ENCODE measurements at places on chromosomes 7 and 10. TPM values are rescaled to one million over a fixed set of nuclear protein-coding genes. Genes with fewer than 3 reads are reported as not detected.

- no peaks in the 10 kb centered on the region for H3K4me1 ChIP-seq
- no peak overlapping the region for H3K4me3 ChIP-seq
- no peak overlapping the region for H3K27ac ChIP-seq
- H3K27me3 ChIP-seq = no peaks in the 10 kb centered on the region
- no peaks in the 10 kb centered on the region for H3K36me3 ChIP-seq
These were observed 16.5 kb downstream of the DOCK4 start for GRCh38 chr7:112189691-112190090.

DNA sequence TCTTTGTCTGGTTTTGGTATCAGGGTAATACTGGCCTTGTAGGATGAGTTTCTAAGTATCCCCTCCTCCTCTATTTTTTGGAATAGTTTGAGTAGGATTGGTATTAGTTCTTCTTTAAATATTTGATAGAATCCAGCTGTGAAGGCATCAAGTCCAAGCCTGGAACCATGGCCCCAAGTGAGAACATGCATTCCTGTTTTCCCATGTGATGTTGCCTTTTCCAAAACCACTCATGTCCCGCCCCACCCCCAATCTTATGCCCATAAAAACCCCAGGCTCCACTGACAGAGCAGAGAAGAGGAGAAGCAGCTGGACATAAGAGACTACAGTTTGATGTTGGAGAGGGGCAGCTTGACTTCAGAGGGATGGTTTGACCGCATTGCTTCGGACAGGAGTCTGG lies 71.2 kb downstream of the MINPP1 start:
- H3K4me3 ChIP-seq = no peak overlapping the region
- no peaks in the 10 kb centered on the region for H3K4me1 ChIP-seq
- DNase-seq = no peak
- H3K27ac ChIP-seq = no peak overlapping the region

GRCh38 chr10:122225330-122225729 lies 45.8 kb upstream of the BTBD16 start:
- no peak overlapping the region for H3K4me3 ChIP-seq
- no peaks in the 10 kb centered on the region for H3K27me3 ChIP-seq
- H3K4me1 ChIP-seq = no peaks in the 10 kb centered on the region
- no peak overlapping the region for H3K27ac ChIP-seq

GRCh38 chr7:51352174-51353100 lies 35.8 kb upstream of the COBL start:
- H3K27me3 ChIP-seq = no peaks in the 10 kb centered on the region
- no peak overlapping the region for H3K27ac ChIP-seq
- no peaks in the 10 kb centered on the region for H3K36me3 ChIP-seq
- no peak overlapping the region for H3K4me3 ChIP-seq
- DNase-seq = no peak

MYO1G gene
- total RNA-seq = 0.11 TPM

GRCh38 chr10:131126321-131127137 lies 185.0 kb downstream of the TCERG1L start:
- no peak overlapping the region for H3K27ac ChIP-seq
- no peaks in the 10 kb centered on the region for H3K36me3 ChIP-seq
- DNase-seq = no peak
- no peaks in the 10 kb centered on the region for H3K27me3 ChIP-seq
- H3K4me1 ChIP-seq = no peaks in the 10 kb centered on the region

- no peaks in the 10 kb centered on the region for H3K27me3 ChIP-seq
- peaks cover 6% of the 10 kb centered on the region for H3K4me1 ChIP-seq
- H3K4me3 ChIP-seq = no peak overlapping the region
- no peaks in the 10 kb centered on the region for H3K36me3 ChIP-seq
- no peak for DNase-seq
These were observed 19.3 kb downstream of the MYO1G start for GRCh38 chr7:44959433-44959951.

GRCh38 chr10:112290054-112290373 lies 6.8 kb downstream of the TECTB start:
- H3K27ac ChIP-seq = no peak overlapping the region
- H3K36me3 ChIP-seq = no peaks in the 10 kb centered on the region
- H3K4me1 ChIP-seq = no peaks in the 10 kb centered on the region
- no peak for DNase-seq

GRCh38 chr10:6537770-6538169 lies 42.3 kb downstream of the PRKCQ start:
- no peaks in the 10 kb centered on the region for H3K4me1 ChIP-seq

PLA2G12B gene
- total RNA-seq = not detected

TMEM184A gene
- 1.8 TPM for total RNA-seq

SVIL gene
- 73.3 TPM for total RNA-seq

DNA sequence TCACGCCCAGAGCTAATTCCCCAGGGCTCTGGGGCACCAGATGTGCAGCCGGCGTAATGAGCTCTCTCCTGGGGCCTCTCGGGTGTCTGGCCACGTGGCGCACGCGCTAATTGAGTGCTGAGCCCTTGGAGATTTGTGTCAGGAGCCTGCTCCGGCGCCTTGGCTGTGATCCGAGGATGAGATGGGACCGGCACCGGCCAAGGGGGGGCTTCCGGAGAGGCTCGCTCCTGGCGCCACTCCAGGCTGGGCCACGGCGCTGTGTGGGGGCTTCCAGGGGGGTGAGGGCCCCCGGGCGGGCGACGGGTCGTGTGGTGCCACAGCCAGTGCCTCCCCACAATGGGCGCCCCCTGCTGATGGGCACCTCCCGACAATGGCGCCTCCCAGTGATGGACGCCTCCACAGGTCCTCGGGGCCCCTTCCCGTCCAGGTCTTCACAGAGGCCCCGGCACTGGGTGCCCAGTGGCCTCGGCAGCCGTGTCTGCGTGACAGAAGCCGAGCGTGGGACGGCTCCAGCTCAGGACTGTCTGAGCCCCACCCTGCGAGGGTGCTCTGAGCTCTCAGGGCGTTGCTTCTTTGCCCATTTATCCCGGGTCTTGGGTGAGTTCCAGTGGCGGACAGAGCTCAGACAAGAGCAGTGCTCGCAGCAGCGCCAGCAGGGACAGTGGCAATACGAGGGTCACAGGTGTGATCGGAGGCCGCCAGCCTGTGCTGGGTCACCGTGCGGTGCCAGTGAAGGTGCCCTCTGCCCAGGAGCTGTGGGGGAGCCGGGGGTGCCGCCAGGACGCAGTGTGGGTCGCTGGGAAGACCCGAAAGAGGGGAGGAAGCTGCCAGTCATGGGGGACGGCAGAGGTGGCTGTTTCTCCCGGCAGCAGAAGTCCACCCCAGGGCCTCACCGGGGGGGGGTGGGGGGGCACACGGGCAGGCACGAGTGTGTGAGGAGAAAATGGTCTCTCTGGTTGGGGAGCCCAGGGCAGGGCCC lies 8.2 kb upstream of the NKX6-2 start:
- H3K36me3 ChIP-seq = no peaks in the 10 kb centered on the region
- H3K27me3 ChIP-seq = peaks cover 13% of the 10 kb centered on the region
- no peaks in the 10 kb centered on the region for H3K4me1 ChIP-seq
- no peak overlapping the region for H3K27ac ChIP-seq
- H3K4me3 ChIP-seq = no peak overlapping the region

DNA sequence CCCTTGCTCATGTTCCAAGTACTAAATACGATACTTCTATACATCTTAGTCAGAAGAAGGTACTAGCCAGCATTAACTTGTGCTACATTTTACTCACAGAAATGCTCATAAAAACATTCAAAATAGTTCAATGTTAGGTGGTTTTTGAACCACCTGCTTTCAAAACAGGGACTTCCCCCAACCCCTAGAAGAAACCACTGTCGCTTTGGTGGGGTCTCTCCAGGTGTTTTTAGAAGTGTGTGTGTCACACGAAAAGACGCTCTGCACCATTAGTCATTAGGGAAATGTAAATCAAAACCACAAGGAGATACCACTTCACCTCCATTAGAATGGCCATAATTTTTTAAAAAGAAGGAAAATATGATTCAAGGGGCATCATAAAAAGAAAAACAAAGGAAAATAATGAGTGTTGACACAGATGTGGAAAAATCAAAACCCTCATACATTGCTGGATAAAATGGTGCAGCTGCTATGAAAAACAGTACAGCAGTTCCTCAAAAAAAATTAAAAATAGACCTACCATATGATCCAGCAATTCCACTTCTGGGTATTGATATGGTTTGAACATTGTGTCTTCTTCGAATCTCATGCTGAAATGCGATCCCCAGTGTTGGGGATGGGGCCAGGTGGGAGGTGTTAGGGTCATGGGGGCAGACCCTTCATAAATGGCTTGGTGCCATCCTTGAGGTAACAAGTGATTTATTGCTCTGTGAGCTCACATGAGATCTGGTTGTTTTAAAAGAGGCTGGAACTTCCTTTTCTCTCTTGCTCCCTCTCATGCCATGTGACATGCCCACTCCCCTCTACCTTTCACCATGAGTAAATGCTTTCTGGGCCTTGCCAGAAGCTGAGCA lies 74.2 kb downstream of the MALSU1 start:
- H3K27me3 ChIP-seq = no peaks in the 10 kb centered on the region
- H3K4me1 ChIP-seq = peaks cover 26% of the 10 kb centered on the region
- H3K27ac ChIP-seq = peak overlapping the region; percentile 64
- DNase-seq = peak; percentile 69
- no peak overlapping the region for H3K4me3 ChIP-seq

BET1 gene
- total RNA-seq = 38.0 TPM

- no peak overlapping the region for H3K4me3 ChIP-seq
- no peak overlapping the region for H3K27ac ChIP-seq
- H3K27me3 ChIP-seq = no peaks in the 10 kb centered on the region
- no peaks in the 10 kb centered on the region for H3K4me1 ChIP-seq
These were observed 183.7 kb upstream of the CDK1 start for GRCh38 chr10:60594476-60595051.

- H3K36me3 ChIP-seq = no peaks in the 10 kb centered on the region
- no peak overlapping the region for H3K27ac ChIP-seq
- H3K27me3 ChIP-seq = peaks cover 23% of the 10 kb centered on the region
- H3K4me1 ChIP-seq = no peaks in the 10 kb centered on the region
These were observed 38.2 kb upstream of the CUX1 start for GRCh38 chr7:101779267-101779666.

DNA sequence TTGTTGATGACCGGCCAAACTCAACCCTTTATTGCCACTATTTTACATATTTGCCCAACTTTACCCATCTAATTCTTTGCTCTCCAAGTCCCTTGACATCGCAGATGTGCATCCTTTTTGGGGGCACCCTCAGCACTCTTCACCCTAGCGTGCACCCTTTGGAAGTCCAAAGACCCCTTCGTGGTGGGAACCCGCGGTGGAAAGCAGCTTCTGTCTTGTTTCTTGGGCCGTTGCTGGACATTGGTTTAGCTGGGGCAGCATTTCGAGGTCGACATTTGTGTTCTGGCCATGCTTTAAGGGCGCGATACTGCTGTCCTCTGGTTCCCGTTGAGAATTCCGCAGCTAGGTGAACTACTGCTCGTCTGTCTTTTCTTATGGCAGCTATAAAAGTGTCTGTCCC lies 326 bp upstream of the PAPOLB start:
- H3K4me3 ChIP-seq = no peak overlapping the region
- no peaks in the 10 kb centered on the region for H3K36me3 ChIP-seq
- H3K27me3 ChIP-seq = peaks cover 18% of the 10 kb centered on the region
- H3K27ac ChIP-seq = no peak overlapping the region
- DNase-seq = no peak

DNA sequence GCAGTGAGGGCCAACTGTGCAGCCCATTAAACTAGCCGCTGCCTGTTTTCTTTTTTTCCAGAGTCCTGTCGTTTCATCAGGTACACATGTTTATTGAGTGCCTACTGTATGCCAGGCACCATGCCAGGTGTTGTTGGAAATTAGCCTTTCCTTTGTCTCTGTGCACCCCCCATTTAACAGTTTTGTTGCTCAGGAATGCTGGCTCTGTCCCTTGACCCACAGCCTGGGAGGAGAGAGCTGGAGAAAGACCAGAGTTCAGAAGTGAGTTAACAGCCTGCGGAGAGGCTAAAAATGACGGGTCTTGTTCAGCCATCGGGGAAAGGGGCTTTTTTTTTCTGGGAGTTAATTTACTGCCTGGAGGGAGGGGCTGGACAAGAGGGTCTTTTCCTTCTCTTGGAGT lies 1.3 kb downstream of the LRMDA start:
- no peak overlapping the region for H3K27ac ChIP-seq
- no peak overlapping the region for H3K4me3 ChIP-seq
- H3K27me3 ChIP-seq = peaks cover 34% of the 10 kb centered on the region
- H3K36me3 ChIP-seq = no peaks in the 10 kb centered on the region
- peaks cover 10% of the 10 kb centered on the region for H3K4me1 ChIP-seq

DNA sequence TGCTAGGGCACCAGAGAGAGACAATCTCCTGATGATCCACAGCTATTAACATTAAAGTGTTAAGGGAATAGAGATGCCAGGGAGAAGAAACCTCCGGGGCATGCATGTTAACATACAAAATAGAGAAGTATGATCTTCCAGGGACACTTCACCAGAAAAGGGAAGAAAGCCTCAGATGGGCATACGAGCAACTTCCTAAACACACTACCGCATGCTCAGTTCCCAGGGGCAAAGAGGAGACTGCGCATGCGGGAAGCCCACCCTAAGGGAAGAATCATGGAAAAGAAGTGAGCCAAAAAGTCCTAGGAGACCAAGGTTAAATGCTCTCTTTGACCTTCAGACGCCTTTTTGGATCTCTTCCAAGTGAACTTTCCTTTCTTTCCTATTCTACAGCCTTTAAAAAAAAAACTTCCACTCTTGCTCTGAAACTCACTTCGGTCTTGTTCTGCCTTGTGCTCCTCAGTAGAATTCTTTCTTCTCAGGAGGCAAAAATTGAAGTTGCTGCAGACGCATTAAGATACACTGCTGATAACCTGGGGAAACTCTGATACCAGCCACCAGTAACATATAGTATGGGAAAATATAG lies 1211.3 kb downstream of the REEP3 start:
- H3K27me3 ChIP-seq = no peaks in the 10 kb centered on the region
- H3K27ac ChIP-seq = no peak overlapping the region
- H3K4me1 ChIP-seq = no peaks in the 10 kb centered on the region
- no peak for DNase-seq
- no peaks in the 10 kb centered on the region for H3K36me3 ChIP-seq

- no peak overlapping the region for H3K4me3 ChIP-seq
- H3K27me3 ChIP-seq = no peaks in the 10 kb centered on the region
- H3K27ac ChIP-seq = no peak overlapping the region
- DNase-seq = no peak
These were observed 54.0 kb downstream of the ASNS start for GRCh38 chr7:97818066-97818663.

- H3K4me1 ChIP-seq = peaks cover 6% of the 10 kb centered on the region
- no peak overlapping the region for H3K27ac ChIP-seq
- no peak for DNase-seq
- H3K27me3 ChIP-seq = no peaks in the 10 kb centered on the region
- H3K36me3 ChIP-seq = no peaks in the 10 kb centered on the region
- H3K4me3 ChIP-seq = no peak overlapping the region
These were observed 9.5 kb downstream of the CPED1 start for GRCh38 chr7:120997882-120998474.

- no peak for DNase-seq
- no peaks in the 10 kb centered on the region for H3K36me3 ChIP-seq
- H3K27me3 ChIP-seq = peaks cover 12% of the 10 kb centered on the region
- H3K4me3 ChIP-seq = no peak overlapping the region
These were observed 80.0 kb upstream of the CHST15 start for GRCh38 chr10:124173298-124173900.

DNA sequence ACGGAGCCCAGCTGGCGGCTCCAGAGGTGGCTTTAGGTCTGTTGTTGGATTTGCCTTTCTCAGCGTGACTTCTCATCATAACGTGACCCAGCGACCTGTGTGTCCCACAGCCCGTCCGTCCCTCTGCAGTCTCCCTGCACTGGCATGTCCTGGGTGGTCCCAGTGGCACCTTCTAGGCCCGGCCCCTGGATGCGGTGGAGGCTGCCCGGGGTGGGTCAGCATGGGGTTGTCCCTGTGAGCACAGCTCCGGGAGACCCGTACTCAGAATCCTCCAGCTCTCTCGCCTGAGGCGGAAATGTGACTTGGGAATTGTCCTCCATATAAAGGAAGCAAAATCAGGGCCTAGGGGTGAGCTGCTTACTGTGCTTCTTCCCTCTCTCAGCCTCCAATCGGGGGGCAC lies 25.6 kb upstream of the AP5Z1 start:
- no peak overlapping the region for H3K4me3 ChIP-seq
- no peak overlapping the region for H3K27ac ChIP-seq
- no peaks in the 10 kb centered on the region for H3K27me3 ChIP-seq
- H3K4me1 ChIP-seq = peaks cover 16% of the 10 kb centered on the region

PDK4 gene
- 0.29 TPM for total RNA-seq

CLRN3 gene
- total RNA-seq = not detected
